Heart left ventricle (tissue), 16 donors: ENCODE measurements at places on chromosomes 2 and 18.
A peak's percentile ranks its signal among the peaks of the same experiment; 100 is the strongest.

- DNase-seq: no peak
Observed at GRCh38 chr2:235212501-235213158, 260.8 kb downstream of the SH3BP4 start.

- no peak for DNase-seq
Observed at GRCh38 chr2:218074031-218074430, 5.0 kb downstream of the RUFY4 start.

- no peak for DNase-seq
Observed at GRCh38 chr18:37402735-37403099, 162.9 kb downstream of the CELF4 start.

DNA sequence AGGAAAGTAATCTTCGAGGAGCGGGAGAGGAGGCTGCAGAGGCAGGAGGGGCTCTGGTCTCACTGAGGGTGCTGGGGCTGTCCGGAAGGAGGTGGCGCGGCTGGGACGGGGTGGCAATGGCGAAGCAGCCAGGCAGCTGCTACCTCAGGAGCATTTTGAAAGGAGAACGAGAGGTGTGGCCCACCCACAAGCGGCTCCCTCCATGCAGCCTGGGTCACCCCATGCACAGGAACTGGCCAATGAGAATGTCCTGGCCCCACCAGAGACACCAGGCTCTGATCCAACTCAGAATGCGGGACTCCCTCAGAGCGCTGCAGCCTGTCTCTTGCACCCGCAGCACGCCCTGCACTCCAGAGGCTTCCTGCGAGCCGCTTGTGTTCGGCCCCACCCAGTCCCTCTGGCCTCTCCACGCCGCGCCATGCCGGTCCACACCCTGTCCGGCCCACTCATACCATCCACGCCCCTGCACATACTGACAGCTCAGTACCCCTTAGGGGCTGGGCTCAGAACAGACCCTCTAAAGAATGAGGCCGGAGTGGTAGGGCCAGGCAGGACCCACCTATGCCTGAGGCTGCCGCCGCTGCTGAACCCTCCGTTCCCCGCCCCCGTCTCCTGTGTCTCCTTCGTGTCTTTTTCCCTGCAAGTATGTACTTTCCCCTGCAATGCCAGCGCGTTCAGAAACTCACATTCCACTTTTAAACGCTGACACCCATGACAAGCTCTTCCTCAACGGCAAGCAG is 6.4 kb upstream of the BOK start:
- peak; percentile 46 for DNase-seq

- no peak for DNase-seq
Observed at GRCh38 chr18:4797002-4797685, 342.0 kb upstream of the DLGAP1 start.

DNA sequence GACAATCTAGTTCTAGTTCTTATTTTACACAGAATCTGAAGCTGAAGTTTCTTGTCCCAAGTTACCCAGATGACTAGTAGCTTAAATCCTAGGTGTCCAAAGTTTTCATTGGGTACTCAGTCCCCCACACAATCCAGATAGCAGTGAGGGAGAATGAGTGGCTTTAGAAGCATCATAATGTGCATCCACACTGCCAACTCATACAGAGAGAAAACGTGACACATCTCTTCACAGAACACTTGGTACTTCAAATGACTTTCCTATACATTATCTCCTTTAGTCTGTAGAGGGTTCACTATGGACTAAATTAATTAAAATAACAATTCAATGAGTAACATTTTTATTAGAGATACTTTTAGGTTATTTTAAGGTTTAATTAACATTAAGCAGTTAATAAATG is 45.2 kb downstream of the STRADB start:
- no peak for DNase-seq

DNA sequence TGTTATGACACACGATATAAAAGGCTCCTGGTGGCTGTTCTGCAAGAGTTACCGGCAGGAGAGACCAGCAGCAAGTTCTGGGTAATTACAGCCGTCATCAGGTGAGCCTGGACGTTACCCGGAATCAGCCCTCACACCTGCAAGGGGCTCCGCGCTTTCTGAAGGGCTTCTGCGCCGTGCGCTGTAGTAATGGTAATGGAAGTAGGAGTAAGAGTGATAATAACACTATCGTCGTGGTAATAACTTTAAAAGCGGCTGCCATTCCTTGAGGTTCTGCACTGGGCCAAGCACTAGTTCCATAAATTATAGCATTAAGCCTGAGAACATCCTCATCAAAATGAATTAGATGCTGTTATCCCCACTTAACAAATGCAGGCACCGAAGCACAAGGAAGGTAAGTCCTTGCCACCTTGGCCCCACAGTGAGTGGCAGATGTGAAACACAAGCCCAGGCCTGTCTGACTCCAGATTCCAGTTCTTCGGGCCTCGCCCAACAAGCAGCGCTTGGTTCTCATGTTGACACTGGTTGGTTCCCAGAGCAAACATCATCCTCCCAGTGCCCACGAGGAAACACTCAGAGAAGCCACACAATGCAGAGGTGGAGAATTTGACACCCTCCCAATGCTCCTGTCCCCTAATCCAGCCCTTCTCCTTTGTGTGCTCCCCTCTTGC is 205.2 kb downstream of the EIPR1 start:
- DNase-seq: no peak

- DNase-seq: no peak
Observed at GRCh38 chr2:64692401-64692800, 38.7 kb upstream of the SERTAD2 start.

GRCh38 chr2:48952143-48952542 is 196.6 kb upstream of the LHCGR start:
- no peak for DNase-seq

DNA sequence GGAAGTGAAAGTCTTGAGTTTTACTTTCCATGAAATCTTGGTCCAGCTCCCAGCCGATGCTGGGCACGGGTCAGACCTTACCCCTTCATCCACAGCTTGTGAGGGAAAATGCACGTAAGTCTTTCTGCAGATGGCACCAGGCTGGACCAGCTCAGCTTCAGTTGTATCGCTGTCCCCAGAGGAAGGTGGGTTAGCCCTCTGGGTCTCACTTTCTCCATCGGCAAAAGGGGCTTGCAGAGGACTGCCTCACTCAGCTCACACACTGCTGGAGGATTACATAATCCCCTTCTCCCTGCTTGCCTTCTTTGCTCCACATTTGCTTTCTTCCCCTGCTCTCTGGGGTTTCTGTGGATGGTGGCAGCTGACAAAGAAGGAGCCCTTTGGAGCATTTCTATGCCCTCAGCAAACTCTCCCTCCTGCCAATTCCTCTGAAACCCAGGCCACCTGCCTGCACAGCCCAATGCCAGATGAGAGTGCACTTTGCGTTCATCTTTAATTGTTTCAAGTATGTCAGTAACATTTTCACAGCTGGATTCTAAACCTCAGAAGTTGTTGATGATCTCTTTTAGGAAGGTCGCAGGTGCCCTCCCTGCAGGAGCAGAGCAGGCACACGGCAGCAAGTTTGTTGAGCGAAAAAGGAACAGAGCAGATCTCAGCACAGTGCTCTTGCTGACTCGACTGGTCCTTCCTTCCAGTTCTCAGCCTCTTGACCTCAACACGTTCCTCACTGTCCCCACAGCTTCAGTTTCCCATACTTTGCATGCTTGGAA is 155.6 kb upstream of the GLI2 start:
- DNase-seq: no peak
